ENCODE measurements at places on chromosomes 1 and 21.

- DNase-seq = no peak
Measured at GRCh38 chr1:36988741-36989193, 45.5 kb downstream of the GRIK3 start.

- no peak for DNase-seq
Measured at GRCh38 chr1:247360116-247360898, 28.6 kb upstream of the ZNF496 start.

DNA sequence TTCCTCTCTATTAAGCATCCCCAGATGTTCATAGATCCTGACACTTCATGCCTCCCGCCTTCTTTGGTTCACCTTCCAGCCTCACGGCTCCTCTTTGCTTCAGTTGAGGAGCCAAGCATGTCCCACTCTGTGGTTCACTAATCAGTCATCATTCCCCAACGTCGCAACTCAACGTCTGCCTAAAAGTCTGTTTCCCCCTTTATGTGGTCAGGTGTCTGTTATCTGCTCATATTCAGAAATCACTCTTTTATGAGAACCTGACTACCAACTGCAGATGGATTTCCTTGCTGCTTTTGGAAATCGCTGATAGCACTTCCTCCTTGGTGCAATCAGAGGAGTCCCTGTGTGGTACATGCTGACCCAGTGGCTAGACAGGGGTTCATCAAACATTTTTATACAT is 94.1 kb upstream of the VANGL1 start:
- DNase-seq = no peak

- no peak for DNase-seq
Measured at GRCh38 chr1:228317891-228318810, 88.5 kb downstream of the TRIM11 start.

GRCh38 chr1:243268751-243269460 is 13.1 kb downstream of the SDCCAG8 start:
- DNase-seq = no peak

GRCh38 chr1:102191723-102192122 is 195.0 kb upstream of the OLFM3 start:
- no peak for DNase-seq

- no peak for DNase-seq
Measured at GRCh38 chr1:38741341-38741740, 118.2 kb downstream of the RRAGC start.

DNA sequence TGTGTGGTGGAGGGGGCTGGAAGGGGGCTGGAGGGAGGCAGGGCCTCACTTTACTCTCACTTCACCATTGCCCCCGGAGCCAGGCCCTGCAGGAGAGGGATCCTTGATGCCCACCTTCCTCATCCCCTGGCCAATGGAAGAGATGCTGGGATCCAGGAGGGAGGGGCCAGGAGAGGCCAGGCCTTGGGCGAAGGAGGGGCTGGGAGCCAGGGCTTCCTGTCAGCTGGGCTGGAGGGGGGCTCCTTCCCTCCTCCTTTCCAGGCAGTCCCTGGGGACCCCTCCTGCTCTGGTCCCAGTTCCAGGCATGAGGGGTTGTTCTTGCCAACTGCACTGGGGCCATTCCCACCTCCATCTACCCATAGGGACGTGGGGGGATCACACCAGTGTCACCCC is 5.7 kb downstream of the AHDC1 start:
- no peak for DNase-seq

DNA sequence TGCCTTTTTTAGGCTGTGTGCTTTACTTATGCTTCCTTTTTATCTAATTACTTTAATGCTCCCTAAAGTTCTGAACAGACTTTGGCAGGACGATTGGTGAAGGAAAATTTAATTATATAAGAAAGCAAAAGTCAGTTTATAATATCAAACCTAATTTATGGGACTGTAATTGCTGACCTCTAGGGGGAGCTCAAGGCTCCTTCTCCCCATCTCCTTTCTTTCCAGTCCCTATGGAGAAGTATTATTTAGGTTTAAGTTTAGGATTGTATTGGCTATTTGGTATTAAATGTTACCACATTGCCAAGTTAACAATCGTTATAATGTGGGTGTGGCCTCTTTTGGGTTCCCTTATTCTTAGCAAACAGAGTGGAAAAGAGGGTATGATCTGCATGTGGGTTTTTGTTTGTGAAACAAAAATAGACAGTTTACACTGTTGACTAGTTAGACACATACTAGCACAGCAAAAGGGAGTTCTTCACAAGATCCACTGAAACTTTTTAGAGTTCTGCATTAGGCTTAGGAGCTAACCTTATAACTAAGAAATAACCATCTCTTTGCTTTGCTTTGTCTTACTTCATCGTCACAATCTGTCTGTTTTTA is 48.2 kb upstream of the TNFSF4 start:
- no peak for DNase-seq

- no peak for DNase-seq
Measured at GRCh38 chr1:241270016-241270415, 87.0 kb downstream of the RGS7 start.

- no peak for DNase-seq
Measured at GRCh38 chr1:92910081-92910480, 51.2 kb downstream of the DIPK1A start.

- no peak for DNase-seq
Measured at GRCh38 chr1:109225711-109226445, 12.2 kb downstream of the SARS1 start.

DNA sequence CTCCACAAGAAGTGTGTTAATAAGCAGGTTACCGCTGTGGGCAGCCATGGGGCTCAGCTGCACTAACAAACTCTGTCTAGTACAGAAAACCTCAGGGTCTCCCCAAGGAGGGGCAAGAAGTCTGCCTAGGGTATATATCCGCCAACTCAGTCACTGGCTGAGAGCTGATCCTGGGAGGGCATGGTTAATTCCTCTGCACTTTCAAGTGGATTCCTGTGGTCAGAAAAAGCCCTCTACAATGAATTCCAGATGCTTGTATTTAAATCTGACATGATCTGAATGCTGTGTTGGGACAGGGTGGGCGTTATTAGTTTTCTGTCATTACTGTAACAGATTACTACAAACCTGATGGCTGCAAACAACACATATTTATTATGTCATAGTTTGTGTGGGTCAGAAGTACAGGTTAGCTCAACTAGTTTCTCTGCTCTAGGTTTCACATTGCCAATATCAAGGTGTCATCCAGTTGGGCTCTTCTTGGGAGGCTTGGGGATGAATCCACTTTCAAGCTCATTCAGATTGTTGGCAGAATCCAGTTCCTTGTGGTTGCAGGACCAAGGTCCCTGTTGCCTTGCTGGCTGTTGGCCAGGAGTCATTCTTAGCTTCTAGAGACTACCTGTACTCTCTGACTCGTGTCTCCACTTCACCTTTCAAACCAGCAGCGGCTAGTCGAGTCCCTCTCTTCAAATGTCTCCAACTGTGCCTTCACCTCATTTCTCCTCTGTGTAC is 8.0 kb upstream of the SELE start:
- DNase-seq = no peak

DNA sequence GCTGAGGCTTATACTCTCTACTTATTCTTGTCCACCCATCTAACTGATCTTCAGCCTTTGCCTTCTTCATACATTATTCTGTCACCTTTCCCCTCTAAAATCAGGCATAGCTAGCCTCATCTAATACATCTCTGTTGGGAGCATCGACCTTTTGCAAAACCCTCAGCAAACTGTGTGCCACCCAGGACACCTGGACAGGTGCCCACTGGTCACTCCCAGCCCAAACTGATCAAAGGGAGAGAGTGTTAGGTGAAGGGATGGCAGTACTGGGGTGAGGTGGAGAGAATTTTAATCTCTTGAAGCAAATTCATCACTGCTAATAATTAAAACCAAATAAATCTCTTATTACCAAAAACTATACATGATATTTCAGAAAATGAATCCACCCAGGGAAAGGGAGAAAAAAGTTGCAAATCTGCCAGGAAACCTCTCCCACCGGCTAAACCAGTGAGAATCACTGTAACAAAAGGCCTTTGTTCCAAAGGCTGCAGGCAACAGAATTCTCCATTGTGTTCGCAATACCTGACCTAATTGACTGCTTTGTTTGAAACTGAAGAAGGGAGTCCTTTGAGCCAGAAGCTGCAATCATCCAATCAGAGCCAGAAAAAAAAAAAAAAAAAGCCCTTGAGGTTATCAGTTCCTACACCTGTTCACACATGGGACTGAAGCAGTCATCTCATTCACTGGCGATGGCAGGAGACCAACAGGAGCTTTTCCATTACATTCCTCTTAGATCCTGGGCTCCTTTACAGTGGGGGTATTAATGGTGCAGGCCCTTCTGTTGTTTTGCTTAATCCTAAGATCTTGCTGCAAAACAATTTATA is 172.6 kb downstream of the APP start:
- DNase-seq = no peak

DNA sequence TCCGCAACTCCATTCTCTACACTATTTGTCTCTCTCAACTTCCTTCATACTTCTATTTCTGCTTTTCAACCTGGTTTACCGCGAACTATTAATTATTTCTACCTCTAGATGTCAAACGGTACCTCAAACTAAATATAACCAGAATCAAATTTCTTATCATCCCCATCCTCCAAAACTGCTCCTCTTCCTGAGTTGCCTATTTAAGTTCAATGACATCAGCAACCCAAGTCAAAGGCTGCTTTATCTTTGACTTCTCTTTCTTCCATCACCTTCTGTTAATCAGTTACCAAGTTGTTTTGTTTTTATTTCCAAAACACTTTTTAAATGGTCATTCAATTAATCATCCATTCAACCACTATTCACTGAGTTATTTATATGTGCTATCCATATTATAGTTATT is 171.9 kb downstream of the COL24A1 start:
- DNase-seq = no peak

DNA sequence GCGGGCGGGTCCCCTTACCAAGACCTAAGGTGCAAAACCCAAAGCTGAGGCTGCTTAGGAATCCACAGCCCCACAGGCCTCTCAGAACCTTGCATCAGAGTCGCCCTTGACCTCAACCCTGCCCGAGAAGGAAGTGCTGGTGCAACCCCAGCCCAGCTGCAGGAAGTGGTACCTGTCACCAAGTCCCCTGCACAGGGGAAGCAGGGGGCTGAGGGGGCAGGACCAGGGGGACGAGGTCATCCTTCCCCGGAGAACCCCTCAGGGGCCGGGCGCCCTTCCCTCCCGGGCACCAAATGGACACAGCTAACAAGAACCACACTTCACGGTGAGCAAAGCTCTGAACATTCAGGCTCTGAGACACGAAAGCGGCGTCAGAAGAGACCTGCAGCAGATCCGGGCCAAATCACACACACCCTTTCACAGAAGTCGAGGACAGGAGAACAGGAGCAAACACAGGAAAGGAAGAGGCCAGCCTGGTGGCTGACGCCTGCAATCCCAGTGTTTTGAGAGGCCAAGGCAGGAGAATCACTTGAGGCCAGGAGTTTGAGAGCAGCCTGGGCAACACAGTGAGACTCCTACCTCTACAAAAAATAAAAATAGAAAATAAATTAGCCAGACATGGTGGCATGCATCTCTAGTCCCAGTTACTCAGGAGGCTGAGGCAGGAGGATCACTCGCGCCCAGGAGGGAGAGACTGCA is 6.4 kb downstream of the ITGB2 start:
- no peak for DNase-seq

GRCh38 chr1:196229546-196229945 is 378.7 kb downstream of the KCNT2 start:
- no peak for DNase-seq
